ENCODE measurements at places on chromosomes 16 and 17.

DNA sequence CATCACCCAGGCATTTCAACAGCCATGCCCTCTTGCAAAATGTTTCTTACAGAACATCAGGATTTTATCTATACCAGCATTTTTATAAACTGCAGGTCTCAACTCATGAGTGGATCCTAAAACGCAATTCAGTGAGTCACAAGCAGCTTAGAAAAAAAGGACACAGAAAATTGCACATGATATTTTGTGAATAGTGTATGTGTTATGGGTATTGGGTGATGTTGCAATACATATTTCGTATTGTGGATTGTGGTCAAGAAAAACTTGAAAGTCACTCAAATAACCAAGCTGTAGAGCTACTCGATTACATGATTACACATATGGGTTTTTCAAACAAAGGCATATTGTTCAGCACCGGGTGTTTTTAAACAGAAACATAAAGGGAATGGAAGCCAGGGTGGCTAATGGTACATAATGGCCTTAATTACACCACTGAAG, 1.4 kb downstream of the WIPI1 start:
- no peak for DNase-seq

DNA sequence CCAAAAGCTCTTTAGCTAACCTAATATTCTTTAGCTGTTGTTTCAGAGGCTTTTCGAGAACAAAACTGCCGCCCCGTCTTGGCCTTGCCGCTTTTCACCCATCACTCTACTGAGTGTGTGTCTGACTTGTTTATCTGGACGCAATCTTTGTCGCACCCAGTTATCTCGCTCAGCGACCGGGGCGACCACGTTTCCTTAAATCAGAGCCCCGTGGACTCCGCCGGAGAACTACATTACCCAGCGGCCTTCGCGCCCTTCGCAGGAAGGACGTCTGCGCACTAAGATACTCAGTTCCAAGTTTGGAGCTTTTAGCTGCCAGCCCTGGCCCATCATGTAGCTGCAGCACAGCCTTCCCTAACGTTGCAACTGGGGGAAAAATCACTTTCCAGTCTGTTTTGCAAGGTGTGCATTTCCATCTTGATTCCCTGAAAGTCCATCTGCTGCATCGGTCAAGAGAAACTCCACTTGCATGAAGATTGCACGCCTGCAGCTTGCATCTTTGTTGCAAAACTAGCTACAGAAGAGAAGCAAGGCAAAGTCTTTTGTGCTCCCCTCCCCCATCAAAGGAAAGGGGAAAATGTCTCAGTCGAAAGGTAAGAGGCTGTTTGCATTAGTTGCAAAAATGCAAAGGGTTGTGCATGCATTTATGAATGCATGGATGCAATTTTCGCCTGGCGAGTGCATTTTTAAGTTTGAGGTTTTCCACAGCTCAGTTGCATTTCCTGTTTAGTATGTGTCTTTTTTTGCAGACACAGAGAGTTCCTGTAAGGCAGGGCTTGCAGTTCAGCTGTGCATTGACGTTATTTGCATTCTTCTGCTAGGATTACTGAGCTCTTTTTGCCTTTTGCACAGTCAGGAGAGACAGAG, at the start of gene MAP2K6:
TSS of gene MAP2K6 (plus strand) at position 290 of the 867 bp plus-strand sequence. CDS start at position 578, 288 bp downstream.
- DNase-seq, result peak; percentile 62

GRCh38 chr16:21037736-21038135, 112.9 kb downstream of the DNAH3 start:
- DNase-seq, result no peak

GRCh38 chr16:77949445-77949844, 72.9 kb upstream of the CLEC3A start:
- no peak for DNase-seq

- DNase-seq, result no peak
Observed at GRCh38 chr17:47957591-47958490, at the start of gene PRR15L. PRR15L (minus strand) TSS chr17:47957883; CDS start chr17:47953234, 4,649 bp downstream.

DNA sequence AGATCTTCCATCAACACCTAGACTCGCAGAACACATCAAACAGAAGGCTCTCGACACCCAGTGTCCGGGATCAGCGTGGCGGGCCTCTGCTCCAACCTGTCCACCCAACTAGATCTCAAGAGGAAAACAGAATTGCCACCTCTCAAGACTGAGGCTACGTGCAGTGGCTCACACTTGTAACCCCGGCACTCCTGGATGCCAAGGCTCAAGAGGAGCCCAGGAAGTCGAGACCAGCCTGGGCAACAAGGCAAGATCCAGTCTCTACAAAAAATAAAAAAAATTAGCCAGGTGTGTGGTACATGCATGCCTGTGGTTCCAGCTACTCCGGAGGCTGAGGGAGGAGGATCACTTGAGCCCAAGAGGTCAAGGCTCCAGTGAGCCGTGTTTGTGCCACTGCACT, 132.6 kb downstream of the ZFHX3 start:
- no peak for DNase-seq

DNA sequence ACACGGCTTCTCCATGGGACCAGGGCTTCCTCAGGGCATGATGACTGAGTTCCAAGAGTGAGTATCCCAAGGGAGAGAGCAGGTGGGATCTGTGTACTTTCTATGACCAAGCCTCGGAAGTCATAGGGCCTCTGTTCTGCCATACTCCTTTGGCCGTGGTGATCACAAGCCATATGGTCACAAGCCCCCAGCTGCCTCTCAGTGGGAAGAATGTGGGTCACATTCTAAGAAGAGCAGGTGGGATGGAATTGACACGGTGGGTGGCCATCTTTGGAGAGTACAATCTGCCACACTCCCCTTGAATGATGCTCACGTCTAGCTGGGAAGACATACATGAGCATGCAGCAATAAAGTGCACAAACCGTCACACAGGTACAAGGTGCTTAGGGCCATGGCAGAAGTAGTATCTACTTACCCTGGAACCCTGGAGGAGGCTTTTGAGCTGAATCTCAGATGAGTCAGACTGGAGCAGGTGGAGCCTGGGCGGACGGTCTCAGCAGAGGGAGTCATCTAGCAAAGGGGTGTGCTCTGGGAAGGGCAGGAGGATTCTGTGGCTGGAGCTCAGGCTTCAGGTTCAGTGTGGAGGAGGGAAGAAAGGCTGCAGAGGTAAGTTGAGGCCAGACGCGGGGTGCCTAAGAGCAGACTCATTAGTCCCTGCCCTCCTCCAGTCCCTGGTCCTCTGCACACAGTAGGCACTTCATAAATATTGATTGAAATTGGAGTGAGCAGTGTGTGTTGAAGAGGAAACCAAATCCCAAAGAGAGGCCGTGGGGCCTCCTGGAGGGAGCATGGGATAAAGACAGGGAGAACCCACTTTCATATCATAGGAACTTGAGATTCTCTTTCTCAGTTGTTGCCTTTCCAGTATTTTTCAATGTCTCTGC, 26.6 kb downstream of the GOSR2 start:
- DNase-seq, result no peak

GRCh38 chr16:11307639-11308492, 26.7 kb upstream of the PRM1 start:
- DNase-seq, result no peak

DNA sequence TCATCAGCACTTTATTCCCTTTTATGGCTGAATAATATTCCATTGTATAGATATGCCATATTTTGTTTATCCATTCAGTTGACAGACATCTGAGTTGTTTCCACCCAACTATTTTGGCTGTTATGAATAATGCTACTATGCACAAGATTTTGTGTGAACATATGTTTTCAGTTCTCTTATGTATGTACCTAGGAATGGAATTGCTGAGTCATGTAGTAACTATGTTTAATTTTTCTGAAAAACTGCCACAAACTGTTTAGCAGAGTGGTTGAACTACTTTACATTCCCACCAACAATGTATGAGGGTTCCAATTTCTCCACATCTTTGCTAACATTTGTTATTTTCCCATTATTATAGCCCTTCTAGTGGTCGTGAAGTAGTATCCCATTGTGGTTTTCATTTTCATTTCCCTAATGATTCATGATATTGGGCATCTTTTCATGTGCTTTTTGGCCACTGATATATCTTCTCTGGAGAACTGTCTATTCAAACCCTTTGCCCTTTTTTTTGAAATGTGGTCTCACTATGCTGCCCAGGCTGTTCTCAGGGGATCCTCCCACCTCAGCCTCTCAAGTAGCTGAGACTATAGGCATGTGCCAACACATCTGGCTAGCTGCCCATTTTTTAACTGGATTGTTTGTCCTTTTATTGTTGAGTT, 26.3 kb downstream of the SMURF2 start:
- DNase-seq, result no peak

GRCh38 chr17:42361781-42362186, 26.5 kb downstream of the STAT3 start:
- DNase-seq, result no peak

- DNase-seq, result no peak
Observed at GRCh38 chr16:84179612-84180320, 7.1 kb downstream of the TAF1C start.

DNA sequence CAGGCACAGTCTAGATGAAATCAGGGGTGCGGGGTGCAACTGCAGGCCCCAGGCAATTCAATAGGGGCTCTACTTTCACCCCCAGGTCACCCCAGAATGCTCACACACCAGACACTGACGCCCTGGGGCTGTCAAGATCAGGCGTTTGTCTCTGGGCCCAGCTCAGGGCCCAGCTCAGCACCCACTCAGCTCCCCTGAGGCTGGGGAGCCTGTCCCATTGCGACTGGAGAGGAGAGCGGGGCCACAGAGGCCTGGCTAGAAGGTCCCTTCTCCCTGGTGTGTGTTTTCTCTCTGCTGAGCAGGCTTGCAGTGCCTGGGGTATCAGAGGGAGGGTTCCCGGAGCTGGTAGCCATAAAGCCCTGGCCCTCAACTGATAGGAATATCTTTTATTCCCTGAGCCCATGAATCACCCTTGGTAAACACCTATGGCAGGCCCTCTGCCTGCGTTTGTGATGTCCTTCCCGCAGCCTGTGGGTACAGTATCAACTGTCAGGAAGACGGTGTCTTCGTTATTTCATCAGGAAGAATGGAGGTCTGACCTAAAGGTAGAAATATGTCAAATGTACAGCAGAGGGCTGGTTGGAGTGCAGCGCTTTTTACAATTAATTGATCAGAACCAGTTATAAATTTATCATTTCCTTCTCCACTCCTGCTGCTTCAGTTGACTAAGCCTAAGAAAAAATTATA, 1.6 kb downstream of the HBA1 start:
- no peak for DNase-seq

DNA sequence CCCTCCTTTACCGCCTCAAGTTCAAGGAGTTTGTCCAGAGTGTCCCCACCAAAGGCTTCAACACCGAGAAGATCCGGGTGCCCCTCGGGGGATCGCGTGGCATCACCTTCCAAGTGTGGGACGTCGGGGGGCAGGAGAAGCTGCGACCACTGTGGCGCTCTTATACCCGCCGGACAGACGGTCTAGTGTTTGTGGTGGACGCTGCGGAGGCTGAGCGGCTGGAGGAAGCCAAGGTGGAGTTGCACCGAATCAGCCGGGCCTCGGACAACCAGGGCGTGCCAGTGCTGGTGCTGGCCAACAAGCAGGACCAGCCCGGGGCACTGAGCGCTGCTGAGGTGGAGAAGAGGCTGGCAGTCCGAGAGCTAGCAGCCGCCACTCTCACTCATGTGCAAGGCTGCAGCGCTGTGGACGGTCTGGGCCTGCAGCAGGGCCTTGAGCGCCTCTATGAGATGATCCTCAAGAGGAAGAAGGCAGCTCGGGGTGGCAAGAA, 1.1 kb downstream of the ARL4D start:
- no peak for DNase-seq

DNA sequence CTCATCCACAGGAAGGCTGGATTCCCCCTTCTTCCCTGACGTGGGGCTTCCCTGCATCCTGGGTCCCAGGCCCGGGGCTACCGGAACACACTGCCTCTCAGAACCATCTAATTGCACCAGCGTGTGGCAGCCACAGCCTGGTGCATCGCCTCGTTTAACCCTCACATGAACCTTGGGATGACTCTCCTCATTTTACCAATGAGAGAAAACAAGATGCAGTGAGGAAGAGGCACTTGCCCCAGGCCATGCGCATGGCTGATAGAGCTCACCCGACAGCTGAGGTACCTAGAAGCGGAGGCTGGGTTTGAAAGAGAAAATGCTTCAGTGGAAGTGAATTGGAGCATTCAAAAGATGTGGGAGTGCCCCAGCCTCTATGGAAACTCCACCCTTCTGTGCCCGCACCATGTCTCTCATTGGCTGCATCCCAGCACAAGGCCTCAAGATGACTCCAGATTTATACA, 162.3 kb downstream of the KATNIP start:
- no peak for DNase-seq

GRCh38 chr16:65909310-65910050, 457.0 kb upstream of the CDH5 start:
- DNase-seq, result no peak

GRCh38 chr17:63542218-63542545, 8.1 kb upstream of the DCAF7 start:
- DNase-seq, result no peak

DNA sequence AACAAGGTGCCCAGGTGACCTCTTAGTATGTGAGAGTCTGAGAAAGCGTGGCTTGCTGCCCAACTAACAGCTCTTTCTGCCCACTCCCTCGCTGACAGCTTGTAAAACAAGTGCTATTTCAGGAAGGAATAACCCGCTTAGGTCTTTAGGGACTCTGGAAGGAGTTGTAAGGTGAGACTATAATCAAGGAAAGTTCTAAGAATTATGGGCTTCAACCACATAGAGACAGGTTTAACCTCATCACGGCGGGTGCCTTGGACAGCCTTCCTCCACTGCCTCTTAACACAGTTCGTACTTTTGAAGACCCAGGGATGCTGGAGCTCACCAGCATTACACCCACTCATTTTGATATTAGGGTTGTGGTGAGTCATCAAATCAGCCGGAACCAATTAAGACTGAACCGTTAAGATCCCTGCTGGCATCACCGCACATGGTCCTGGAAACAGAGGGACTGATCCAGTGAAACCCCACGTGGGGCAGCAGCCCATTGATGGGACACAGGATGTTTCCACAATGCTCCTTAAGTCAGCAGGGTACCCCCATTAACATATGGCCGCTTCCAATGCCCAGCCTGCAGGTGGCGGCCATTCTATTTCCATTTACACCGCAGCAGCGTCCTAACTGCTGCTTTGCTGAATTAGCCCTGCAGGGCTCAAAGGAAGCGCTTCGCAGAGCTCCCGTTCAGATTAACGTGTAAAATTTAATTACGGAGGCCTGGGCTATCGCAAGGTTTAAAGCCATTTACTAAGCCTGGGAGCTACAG, 176.6 kb upstream of the SDK2 start:
- peak; percentile 18 for DNase-seq

DNA sequence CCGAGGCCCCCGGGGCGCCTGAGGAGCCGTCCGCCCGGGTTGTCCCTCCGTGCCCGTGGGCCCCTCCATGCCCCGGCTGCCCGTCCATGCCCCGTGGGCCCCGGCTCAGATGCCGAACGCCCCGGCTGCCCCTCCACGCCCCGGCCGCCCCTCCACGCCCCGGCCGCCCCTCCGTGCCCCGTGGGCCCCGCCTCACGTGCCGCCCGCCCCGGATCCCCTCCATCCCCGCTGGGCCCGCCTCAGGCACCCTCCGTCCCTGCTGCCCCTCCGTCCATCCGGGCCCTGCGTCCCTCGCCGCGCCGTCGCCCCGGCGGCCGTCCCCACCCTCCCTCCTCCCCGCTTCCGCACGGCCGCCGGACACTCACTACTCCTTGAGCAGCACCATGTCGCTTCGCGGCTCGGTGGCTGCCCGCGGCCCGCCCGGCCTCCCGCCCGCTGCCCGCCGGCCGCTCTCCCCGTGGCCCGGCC, 382 bp downstream of the PITPNA start:
- DNase-seq, result peak; percentile 33

GRCh38 chr17:6508519-6509030, 47.8 kb downstream of the PITPNM3 start:
- no peak for DNase-seq

GRCh38 chr17:30854146-30854545, 22.4 kb downstream of the ATAD5 start:
- DNase-seq, result no peak
